ENCODE measurements at places on chromosomes 2 and 18.

GRCh38 chr18:47263430-47264307 is 12.2 kb upstream of the SKOR2 start:
- no peak for DNase-seq

GRCh38 chr18:58456625-58457024 is 172.3 kb downstream of the ALPK2 start:
- DNase-seq: no peak

- peak; percentile 37 for DNase-seq
Measured at GRCh38 chr18:44098551-44099098, 582.1 kb upstream of the SETBP1 start.

GRCh38 chr2:98915751-98916358 is 20.2 kb downstream of the CRACDL start:
- no peak for DNase-seq

- DNase-seq: no peak
Measured at GRCh38 chr18:45166341-45166835, 448.9 kb upstream of the SLC14A2 start.

GRCh38 chr2:171391532-171391931 is 42.3 kb downstream of the METTL8 start:
- DNase-seq: no peak

DNA sequence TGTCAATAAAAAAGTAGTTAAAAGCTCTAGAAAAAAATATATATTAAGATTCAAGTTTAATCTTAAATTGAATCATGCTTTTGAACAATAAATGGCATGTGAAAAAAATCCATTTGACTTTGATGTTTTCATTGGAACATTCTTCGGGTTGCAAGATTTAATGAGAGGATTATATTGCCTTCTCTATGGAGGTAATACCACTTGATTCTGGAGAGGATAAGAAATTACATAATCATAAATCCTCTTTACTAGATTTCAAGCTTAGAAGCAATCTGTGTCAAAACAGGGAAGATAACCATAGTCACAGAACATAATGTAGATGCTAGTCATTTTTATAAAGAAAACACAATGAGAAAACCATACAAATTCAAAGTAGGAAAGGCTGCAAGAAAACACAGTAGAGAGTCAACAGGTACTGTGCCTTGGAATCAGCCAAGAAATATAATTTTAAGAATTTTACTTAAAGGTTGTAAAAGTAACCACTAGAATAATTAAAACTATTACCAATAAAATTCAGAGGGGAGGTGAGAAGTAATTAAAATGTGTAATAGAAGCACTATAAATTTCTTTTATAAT is 18.7 kb upstream of the MAPRE2 start:
- DNase-seq: no peak

- no peak for DNase-seq
Measured at GRCh38 chr2:106160786-106161261, 33.3 kb downstream of the UXS1 start.

- no peak for DNase-seq
Measured at GRCh38 chr2:134718817-134719814, at the start of gene TMEM163. Gene TMEM163 (minus strand): TSS chr2:134719000.

GRCh38 chr2:75431763-75432162 is 129.0 kb downstream of the EVA1A start:
- DNase-seq: no peak

- DNase-seq: peak; percentile 22
Measured at GRCh38 chr2:129936334-129936934, 43.0 kb upstream of the RAB6C start.

DNA sequence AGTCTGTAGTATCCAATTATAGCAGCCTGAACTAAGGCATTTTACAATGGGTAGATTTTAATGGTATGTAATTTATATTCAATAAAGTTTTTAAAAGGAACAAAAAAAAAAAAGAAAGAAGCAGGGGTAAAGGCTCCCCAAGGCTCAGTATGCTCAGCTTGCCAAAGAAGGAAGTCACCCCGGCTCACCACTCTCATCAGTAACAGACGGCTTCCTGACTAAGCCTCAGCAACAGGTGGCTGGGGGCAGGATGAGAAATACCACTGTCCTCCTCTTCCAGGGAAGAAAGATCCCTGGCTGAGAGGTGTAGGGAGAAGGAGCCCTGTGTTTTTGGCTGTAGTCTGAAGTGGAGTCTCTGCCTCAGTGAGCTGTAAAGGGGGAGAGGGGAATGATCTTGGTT is 121.2 kb downstream of the ARHGEF4 start:
- no peak for DNase-seq

DNA sequence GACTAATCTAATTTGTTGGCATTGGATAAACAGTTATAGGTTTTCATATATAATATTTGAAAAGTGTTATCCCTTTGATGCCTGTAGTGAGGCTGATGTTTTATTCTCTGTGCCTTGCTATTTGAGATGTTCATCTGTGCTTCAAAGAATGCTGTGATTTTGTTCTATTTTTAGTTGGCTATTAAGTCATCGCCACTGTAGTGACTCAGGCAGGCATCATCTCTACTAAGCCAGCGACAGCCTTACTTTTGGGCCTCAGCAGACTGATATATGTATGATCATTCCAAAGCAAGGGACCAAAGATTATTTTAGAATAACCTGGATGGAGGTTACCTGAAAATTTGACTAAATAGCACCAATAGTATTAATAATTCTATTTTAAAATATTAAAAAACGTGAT is 1674.5 kb upstream of the NXPH2 start:
- DNase-seq: no peak

DNA sequence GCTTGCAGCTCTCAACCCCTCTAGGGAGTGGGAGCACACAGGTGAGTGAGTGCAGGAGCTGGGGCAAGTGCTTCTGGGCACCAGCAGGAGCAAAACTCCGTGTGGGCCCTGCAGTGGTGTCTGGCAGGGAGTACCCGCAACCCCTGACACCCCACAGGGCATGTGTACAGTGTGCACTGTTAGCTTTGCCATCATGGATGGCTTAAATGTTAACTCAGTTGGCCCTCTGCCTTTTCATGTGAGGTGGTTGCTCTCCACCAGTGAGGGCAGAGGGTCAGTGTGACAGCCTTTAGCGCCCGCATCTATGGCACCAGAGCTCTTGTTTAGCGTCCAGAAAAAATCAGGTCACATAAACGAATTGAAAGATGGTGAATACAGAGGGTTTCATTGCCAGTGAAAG is 92.7 kb downstream of the TPGS2 start:
- no peak for DNase-seq

DNA sequence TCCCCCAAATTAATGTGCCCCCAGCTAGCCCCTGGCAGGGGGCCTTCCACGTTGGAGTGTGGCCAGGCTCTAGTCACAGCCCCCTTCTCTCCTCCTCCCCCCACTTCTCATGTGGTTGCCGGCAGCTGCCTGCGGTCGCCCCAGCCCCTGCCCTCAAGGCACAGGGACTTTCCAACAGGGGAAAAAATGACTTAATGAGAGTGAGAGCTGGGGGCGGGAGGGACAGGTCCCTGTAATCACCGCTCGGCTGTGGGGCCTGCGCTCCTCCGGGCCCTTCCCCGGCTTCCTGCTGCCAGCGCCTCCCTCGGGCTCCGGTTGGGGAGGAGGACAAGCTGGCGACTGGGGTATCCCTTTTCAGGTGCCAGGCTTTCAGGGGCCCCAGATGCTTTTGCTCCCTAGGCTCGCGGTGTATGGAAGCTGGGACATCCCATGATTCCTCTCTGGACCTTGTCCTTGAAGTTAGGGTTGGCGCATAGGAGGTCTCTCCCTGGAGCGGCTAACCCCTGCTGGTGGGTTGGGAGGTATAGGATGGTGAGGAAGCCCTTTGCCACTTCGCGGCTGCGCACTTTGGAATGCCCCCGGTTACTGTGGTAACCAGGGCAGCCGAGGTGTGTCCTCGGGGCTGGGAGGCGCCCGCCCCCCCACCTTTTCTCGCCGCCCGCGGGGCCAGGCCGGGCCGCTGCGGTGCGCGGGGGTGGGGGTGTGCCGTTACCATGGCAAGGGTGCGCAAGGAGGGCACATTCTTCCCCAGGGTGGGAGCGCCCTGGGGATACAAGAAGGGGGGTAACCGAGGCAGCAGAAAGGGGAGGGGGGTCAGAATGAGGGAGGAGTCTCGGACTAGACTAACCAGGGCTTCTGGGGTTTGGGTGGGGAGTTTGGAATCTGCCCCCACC is 16.1 kb downstream of the WNT10A start:
- DNase-seq: no peak

GRCh38 chr2:186573531-186573930 is 16.3 kb upstream of the ITGAV start:
- DNase-seq: no peak

GRCh38 chr2:34031097-34031496 is 432.0 kb upstream of the FAM98A start:
- DNase-seq: no peak

GRCh38 chr2:196586511-196586991 is 53.0 kb upstream of the CCDC150 start:
- DNase-seq: no peak

- DNase-seq: no peak
Measured at GRCh38 chr2:176582990-176583481, 313.8 kb downstream of the MTX2 start.

DNA sequence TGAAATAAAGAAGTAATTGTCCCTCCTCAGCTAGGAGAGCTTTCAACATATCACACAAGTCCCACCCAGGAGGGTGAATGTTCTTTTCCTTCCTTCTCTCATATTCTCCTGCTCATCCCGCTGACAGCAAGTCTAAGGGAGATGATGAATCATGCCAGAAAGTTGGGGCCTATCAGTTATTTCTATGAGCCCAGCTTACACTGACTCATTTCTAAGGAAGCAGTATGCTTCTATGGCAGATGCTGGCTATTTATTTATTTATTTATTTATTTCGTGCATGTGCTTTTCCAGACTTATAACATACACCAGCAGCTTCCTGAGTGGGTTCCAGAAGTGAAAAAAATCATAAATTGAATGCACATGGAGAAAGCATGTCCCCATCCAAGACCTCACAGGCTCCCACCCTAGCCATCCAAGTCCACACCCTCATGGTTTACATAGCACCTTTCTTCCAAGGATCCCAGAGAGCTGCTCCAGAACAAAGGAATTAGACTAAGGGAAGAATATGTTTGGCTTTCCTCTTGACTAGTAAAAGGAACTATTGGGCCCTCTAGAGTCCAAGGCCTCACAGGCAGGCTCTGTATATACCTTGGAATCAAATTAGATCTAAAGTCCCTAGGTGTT is 1074.2 kb upstream of the ZEB2 start:
- no peak for DNase-seq

DNA sequence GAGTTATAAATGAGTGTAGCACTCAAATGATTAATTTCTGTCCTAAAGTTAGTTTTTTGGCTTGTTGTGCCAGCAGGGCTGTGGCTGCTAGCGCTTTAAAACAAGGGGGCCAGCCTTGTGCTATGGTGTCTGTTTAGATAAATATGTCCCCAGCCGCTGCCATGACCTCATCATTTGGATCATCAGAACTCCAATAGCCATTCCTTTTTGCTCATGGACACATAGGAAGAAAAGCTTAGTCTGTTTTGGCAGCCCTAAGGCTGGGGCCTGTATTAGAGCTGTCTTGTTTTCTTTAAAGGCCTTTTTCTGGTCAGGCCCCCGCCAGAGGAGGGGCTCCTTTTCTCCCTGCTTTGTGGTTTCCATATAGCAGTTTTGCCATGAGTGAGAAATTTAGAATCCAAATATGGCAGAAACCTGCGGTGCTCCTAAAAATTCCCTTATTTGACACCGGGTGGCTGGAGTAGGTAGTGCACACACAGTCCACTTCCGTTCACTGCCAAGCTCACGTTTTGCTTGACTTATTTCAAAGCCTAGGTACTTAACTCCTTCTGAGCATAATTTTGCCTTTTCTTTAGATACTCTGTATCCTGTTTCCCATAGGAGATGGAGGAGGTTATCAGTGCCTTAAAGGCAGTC is 60.4 kb upstream of the SLC35G4 start:
- no peak for DNase-seq

- no peak for DNase-seq
Measured at GRCh38 chr18:27136208-27136535, 48.9 kb downstream of the CHST9 start.

All from NCI-H526 treated with DMSO at 0.1 percent for 48 hours (cell line).